Hepatocyte (in vitro differentiated cells): ENCODE measurements at places on chromosomes 5 and 9.

DNA sequence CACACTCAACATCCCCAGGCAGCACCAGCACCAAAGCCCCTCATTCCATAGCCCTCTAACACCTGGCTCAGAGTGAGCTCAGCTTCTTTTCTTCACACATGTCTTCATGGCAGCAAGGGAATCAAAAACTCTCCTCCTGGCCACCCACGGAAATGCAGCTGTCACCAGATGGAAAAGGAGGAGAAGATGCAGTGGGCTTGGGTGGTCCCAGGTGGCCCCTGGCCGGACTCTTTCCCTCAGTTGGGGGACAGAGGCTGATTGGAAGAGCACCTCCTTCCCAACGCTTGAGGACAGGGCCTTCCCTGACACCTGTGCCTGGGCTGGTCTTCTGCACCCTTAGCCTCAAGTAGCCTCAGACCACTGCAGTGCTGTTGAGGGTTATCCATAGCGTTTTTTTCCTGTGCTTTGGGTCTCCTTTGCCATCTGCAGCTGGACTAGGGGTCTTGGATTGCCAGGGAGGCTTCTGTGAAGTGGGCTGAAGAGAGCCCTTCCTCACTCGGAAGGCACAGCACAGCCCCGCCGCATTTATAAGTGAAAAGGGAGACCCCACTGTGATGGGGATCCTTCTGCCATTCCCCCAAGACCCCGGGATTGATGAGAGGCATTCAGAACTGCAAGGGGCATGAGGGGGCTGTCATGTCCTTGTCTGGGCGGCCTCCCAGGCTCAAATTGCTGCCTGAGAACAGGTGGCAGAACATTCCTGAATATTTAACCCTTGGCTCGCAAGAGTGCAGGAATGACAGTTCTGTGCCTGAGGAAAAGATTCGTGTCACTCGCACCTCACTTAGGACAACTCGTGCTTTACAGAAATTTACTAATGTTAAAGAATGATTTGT is 200.0 kb downstream of the AUH start:
- DNase-seq: no peak

DNA sequence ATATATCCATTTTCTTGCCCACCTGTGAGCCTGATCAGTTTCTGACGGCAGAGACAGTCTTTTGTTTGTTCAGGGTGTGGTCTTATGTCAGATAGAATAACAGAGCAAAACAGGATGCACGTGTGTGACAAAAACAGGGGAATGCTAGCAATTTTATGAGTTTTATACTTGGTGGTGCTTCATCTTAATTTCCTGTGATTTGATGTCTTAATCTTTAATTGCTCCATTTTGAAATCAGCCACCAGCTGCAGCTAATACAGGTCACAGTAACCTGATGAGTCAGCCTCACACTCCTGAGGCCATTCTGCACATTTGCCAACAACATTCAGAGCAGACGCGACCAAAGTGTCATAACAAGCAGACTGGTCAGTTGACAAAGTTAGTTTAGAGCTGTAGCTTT is 42.3 kb upstream of the JMY start:
- DNase-seq: peak; percentile 33

DNA sequence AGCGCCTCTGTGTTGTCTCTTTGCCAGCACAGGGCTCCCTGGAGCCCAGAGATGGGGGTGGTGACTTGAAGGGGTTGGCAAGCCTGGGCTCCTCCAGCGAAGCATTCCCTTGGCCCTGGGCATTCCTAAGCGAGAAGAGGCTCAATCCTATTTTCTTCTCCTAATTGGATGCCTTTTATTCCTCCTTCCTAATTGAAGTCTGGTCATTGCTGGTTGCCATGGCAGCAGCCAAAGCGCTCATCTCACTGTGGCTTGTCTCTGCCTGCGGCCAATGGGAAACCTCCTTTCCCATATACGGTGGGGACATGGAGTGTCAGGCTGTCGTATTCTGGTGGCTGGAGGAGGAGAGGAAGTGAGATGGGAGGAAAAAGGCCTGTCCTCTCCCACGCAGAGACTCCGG is 52.3 kb upstream of the RARS1 start:
- DNase-seq: no peak

GRCh38 chr5:624951-625230 is 12.8 kb downstream of the CEP72 start:
- DNase-seq: no peak

DNA sequence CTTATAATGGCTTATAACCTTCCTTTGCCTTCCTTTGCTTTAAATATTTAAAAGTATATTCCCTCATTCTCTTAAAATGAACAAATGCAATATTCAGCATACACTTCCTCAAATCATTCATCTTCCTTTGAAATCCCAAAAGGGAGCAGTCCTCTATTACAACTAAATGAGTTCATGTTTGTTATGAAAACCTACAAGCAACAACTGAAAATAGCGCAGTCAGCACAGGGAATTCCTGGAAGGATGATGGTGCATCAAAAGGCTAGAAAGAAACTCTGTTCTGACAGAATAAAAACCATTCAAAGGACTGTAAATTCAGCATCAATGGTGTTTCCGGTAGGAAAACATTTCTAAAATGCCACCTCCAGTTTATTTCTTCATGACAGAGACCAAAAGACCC is 3.3 kb downstream of the NR6A1 start:
- DNase-seq: no peak

GRCh38 chr5:126449751-126450271 is 26.6 kb downstream of the GRAMD2B start:
- DNase-seq: no peak

GRCh38 chr5:136729901-136730355 is 364.6 kb upstream of the TRPC7 start:
- DNase-seq: peak; percentile 69

DNA sequence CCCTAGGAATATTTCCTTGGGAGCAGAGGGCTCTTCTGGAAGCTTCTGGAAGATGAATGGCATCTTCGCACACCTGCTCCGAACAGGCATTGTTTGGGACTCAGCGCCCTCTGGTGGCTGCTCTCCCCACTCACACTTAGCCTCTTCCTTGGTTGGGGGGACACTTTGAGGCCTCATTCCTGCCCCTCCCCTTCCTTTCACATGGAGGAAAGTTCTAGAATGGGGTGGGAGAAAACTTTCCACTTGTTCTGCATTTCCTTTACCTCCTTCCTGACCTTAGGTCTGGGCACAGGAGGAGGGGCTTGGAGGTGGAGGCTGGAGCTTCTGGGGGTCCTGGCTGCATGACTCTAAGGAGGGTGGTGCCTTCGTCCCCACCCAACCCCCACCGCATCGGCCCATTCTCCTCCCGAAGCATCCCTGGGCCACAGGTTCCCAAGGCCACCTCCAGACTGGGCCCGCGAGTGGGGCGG is 19.3 kb upstream of the SMIM32 start:
- peak; percentile 76 for DNase-seq

DNA sequence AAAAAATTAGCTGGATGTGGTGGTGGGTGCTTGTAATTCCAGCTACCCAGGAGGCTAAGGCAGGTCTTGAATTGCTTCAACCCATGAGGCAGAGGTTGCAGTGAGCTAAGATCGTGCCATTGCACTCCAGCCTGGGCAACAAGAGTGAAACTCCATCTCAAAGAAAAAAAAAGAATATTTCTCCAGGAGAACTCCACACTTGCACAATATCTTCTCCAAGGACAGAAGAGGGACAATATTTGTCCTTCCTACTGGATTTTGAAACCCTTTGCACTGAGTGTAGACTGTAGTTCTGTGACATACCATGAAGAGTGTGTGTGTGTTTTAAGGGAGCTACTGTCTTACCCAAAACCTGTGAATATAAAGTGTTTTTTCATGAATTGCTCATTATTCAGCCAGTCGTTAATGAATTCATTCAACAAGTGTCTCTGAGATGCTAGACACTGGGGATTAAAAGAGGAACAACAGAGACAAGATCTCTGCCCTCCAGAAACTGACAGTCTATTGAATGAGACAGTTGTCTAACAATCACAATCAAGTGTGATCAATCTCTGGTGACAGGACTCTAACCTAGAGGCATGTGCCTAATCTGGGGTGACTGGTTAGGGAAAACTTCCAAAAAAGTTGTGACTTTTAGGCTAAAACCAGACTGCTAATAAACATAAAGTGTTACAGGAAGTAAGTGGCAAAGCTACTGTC is 9.8 kb upstream of the UBE2D2 start:
- DNase-seq: no peak

DNA sequence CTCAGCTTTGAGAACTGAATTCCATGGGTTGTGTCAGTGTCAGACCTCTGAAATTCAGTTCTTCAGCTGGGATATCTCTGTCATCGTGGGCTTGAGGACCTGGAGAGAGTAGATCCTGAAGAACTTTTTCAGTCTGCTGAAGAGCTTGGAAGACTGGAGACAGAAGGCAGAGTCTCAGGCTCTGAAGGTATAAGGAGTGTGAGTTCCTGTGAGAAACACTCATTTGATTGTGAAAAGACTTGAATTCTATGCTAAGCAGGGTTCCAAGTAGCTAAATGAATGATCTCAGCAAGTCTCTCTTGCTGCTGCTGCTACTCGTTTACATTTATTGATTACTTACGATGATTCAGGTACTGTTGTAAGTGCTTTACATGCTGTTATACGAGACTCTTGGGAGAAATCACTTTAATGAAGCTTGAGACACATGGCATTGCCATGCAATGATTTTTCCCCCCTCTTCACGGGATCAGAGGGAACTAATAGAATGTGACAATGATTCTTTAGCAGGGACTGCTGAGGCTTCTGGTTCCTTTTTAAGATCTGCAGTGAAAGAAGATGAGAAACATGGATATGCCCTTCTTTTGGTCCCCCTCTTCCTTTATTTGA is 63.8 kb downstream of the PTTG1 start:
- DNase-seq: no peak

- no peak for DNase-seq
These were observed 102.5 kb upstream of the ERCC6L2 start for GRCh38 chr9:95773053-95773418.
